ENCODE measurements at places on chromosomes 6 and 20.

GRCh38 chr6:137430954-137431353, 63.2 kb downstream of the OLIG3 start:
- DNase-seq: no peak

- DNase-seq: no peak
Measured at GRCh38 chr6:4948781-4949450, 54.9 kb downstream of the RPP40 start.

- no peak for DNase-seq
Measured at GRCh38 chr20:11020712-11021111, 346.9 kb upstream of the JAG1 start.

- no peak for DNase-seq
Measured at GRCh38 chr20:32999603-33000250, 4.5 kb downstream of the SUN5 start.

All from SK-N-MC (cell line).